CD4-positive, alpha-beta T cell treated with Interleukin-4 for 1 hour (primary cell): ENCODE measurements at places on chromosomes 11 and 22.
A peak's percentile ranks its signal among the peaks of the same experiment; 100 is the strongest.

DNA sequence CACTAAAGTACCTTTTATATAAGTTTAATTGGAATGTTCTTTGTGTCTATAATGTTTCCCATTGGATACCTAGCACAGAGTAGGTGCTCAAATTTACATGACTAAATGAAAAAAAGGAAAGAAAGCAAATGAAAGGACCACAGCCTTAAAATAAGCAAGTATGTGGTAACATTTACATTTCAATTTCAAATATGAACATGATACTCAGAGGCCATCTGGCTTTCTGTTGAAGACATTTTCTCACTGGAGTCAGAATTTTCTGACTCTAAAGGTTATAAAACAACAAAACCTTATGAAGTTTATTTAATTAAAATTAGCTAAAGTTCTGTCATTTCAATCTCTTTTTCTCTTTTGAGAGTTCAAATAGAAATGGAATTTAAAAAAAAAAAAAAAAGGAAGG is 904 bp upstream of the ANGPTL5 start:
- DNase-seq = no peak

DNA sequence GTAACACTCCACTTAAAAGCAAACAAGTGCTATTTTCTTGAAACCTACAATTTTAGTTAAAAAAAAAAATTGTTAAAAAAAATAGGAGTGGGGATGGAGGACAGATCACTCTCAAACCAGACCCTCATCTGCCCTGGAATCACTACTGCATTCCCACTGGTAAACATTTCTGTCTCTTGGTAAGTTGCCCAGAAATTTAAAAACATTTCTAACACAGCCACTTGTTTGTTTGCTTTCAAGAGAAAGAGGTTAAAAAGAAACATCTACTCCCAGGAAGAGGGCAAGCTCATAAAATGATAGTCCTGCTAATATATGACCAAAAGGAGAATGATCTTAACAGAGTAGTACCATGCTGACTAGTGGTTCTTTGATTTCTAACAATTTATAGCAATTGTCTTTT is 83.3 kb downstream of the SGSM3 start:
- no peak for DNase-seq

DNA sequence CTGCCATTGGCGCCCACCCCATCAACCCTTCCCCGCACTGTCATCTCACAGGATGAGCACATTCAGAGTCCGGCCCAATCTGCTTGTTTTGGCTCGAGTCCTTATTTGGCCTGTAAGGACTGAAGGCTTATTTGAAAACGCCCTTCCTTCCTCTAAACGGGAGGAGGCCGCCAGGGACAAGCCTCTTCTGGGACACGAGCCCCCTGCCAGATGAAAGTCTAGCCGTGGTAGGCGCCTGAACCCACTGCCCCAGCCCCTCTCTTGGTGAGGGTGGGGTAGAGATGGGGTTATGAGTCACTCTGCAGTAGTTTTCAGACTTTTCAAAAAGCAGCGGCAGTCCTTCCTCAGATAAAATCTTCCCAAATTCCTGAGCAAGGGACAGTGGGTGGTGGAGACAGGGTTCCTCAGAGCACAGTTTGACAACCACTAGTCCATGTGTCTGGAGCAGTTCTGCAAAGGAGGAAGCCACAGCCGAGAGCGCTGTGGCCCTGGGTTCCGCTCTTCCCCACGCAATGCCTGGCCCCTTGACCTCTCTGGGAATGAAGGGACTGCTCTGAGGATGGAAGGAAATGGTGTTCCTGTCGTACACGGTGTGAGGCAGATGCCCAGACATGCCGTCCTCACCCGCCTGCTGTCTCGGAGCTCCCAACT is 57.0 kb downstream of the MYH9 start:
- no peak for DNase-seq

DNA sequence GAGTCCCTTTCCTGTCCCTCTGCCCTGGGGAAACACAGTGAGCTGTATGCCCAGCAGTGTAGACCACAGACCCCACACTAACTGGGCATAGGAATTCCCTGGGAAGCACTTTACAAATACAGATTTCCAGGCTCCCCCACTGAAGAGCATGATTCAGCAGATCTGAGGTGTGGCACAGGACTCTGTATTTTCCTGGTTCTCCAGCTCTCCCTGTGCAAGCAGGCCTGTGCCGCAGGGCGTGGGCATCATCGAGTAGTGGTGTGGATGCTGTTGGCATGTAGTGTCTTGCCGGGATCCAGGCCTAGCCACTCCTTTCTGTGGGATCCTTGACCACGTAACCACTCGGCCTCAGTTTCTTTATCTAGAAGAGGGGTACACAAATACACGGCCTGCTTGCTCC is 49.9 kb downstream of the GALNT18 start:
- DNase-seq = no peak

- no peak for DNase-seq
These were observed 4.8 kb upstream of the CKAP5 start for GRCh38 chr11:46850829-46851380.

DNA sequence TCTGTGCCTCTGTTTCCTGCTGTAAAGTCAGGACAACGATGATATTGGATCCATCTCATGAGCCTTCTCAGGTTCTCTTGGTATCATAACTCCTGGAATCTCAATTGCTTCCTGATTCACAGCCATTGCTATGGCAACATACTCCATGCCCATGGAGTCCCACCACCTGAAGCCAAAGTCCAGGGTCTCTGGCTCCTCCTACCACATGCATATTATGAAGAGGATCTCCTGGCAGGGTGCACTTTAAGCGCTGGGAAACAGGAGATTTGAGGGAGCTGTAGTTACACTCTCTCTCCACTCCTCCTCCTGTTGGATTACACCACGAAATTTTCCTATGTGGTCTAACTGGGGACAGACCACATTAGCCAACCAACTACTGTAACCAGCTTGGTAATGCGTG is 130.9 kb upstream of the SEZ6L start:
- DNase-seq = no peak

DNA sequence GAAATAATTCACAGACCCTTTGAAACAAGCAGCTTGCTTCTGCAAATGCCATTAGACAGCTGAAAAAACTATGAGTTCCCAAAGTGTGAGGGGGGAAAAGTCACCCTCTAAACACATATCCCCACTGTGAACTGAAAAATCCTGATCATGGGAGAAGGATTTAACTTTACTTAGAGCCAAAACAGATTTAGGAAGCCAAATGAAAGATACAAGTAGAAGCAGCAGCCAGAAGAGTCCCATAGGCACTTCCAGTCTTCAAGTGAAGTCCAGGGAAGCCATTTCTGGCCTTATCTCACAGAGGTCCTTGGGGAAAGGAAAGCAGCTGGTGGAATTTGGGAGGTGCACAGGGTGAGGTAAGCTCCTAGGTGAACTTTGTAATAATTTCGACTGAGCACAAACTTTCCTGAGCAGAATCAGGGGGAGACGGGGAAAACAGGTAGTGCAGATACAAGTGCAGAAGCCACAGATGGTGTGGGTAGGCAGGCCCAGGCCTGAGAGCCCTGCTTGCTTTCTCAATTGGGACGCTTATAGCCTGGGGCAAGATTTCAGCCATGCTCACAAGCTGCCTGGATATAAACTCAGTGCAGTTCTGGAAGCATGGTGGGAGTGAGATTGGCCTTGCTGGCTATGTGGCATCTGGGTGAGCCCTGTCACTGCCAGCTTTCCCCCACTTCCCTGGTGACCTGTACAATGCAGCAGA is 44.8 kb downstream of the GAS2 start:
- no peak for DNase-seq

DNA sequence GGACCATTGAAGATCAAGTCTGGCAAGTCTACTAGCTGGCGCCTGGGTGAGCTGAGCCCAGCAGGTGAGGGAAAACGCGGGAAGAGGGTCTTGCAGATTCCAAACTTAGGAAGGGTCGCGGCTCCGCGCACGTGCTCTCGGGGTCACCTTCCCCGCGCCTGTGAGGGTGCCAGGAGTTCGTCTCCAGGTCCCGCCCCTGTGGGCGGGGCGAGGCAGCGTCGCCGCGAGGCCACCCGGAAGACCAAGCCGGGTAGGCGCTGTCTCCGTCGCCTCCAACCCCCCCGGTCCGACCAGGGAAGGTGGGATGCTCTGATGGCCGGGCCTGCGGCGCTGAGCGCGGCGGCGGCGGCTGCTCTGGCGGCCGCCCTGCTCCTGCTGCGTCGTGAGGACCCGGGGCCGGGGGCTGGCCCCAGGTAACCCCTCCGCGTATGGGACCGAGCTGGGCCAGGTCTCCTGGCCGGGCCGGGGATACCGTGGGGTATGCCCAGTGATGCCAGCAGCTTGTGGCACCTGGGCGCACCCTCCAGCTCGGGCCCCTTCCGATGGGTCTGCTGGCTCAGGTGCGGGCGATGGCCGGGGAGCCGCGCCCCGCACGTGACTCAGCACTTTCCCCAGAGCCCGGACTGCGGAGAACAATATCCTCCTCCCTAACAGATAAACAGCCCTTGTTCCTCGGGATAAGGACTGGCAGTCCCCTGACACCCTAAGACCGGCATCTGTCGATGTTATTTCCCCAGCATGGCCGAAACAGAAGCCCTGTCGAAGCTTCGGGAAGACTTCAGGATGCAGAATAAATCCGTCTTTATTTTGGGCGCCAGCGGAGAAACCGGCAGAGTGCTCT is at the start of gene HTATIP2:
TSS of gene HTATIP2 (plus strand) at position 215 of the 841 bp plus-strand sequence. CDS start at position 739, 524 bp downstream.
- DNase-seq = peak; percentile 78

- peak; percentile 80 for DNase-seq
These were observed 56.0 kb upstream of the BID start for GRCh38 chr22:17830043-17830961.

GRCh38 chr11:112656772-112657428 is 304.3 kb upstream of the NCAM1 start:
- DNase-seq = no peak

DNA sequence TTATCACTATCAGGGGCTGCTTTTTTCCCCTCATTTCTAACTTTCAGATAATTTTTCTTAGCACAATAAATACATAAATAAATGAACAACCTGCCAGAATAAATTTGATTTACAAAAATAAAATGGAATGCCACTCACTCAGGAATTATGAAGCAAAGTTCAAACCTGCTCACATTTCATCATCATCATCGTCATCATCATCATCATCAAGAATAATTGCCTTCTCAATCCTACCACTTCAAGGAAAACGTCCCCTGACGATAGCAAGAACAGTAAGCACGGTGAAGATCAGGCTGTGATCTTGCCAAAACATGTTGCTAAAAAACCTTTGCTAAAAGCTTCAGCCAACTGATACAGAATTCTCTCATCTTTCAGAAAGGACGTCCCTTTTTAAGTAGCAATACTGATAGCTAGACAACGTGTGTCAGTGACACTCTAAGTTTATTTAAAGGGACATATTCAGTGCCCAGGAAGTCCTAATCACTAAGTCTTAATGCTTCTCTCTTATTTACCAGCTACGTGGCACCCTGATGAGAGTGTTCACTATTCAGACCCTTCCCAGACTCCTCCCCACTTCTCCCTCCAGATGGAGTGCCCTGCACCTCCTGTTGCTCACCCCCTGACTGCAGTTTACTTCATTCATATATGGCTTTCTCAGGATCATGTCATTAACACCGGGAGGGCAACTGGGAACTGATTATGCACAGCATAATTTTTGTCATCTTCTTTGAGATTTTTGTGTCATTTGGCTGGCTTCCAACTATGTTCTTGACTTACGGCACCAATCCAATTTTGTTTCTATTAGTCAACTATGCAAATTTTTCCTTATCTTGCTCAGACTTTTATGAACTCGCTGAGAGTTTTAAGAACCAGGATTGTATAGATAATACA is 200.1 kb upstream of the GUCY1A2 start:
- DNase-seq = no peak

DNA sequence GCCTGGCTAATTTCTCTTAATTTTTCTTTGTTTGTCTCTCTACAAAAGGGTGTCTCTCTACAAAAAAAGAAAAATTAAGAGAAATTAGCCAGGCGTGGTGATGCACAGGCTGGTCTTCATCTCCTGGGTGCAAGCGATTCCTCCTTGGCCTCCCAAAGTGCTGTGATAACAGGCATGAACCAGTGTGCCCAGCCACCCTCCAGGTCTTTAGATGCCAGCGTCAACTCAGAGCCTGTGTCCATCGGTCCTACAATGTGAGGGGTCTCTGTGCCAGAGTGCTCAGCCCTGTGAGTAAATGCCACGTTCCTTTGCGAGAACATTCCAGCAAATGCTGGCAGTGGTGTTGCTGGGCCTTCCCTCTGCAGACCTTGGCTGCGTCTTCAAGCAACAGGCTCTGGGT is 62.7 kb downstream of the IGF2 start:
- DNase-seq = no peak

DNA sequence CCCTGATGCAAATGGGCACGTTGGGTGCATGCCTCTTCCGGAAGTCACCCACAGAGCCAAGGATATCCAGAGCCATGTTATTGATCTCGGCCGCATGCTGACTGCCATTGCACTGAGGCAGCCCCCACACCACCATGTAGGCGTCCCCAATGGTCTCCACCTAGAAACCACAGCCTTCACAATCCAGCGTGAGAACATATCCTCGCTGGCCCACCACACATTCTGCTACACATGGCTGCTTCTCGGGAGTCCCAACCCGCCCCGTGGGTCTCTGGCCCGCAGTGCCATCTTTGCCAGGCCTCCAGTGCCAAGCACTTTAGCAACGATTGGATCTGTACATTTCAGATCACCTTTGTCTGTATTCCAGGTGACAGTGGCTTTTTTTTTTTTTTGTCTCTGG is 26.2 kb upstream of the LRRC32 start:
- no peak for DNase-seq

DNA sequence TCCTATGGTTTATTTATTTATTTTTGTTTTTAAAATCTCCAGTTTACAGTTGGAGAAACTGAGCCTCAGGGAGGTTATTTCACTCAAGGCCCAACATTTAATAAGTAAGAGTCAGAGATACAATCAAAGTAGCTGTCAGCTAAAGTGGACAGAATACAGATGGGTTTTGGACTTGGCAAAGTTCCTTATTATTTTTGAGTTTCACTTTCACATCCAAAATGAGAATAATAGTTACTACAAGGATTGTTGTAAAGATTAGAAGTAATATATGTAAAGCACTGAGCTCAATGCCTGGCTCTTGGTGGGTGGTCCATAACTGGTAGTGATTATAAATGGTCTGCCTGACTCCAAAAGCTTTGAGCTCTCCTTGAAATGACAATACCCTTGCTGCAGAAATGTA is 87.5 kb upstream of the SESN3 start:
- DNase-seq = no peak

DNA sequence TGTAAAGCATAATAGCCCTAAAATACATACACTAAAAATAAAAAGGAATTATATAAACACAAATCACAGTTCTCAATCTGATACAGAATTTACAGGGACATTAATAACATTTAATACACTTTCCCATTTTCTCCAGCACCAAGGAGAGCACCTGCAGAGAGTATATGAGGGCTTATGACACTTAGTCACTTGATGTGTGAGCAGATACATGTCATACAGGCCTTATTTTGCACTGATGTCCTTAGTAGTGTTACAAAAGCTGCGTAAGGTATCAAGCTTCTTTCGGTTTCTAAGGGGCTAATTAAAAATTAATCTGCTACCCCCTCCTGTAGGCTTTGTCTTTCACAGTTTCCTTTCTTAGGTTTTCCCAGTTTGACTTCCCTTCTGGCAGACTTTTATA is 61.3 kb downstream of the TRIM44 start:
- DNase-seq = no peak
